Astrocyte of the hippocampus (primary cell): ENCODE measurements at places on chromosomes 16 and 17.

- DNase-seq, result no peak
Measured at GRCh38 chr16:79821911-79822310, 221.4 kb upstream of the MAF start.

DNA sequence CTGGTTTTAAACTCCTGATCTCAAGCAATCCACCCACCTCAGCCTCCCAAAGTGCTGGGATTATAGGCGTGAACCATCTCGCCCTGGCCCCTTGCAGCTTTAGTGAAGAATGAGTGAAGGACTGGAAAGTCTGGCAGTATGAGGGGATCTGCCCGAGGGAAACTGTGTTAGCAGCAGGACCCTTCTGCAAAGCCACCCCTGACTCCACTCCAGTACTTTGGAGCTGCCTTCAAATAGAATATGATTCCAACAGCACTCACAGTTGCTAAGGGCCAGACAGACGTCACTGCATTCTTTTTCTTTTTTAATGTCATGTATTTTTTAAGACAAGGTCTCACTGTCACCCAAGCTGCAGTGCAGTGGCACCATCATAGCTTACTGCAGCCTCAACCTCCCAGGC lies 52.3 kb downstream of the KPNA2 start:
- DNase-seq, result no peak

DNA sequence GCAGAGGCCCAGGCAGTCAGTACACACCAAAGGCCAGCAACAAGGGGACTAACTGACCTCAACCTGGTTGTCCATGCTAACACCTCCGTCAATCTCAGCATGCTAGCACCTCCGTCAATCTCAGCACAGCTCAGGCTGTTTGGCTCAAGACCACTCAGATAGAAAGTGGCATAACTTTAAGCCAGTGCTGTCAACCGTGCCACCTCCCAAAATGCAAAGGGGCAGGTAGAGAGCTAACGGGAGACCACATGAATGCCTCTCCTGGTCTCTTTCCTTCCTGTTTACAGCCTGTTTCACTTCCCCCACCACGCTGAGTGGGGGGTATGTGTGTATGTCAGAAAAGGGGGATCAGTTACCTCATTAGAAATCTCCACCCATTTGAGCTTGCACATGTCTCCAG lies 3.3 kb downstream of the UBTF start:
- no peak for DNase-seq

DNA sequence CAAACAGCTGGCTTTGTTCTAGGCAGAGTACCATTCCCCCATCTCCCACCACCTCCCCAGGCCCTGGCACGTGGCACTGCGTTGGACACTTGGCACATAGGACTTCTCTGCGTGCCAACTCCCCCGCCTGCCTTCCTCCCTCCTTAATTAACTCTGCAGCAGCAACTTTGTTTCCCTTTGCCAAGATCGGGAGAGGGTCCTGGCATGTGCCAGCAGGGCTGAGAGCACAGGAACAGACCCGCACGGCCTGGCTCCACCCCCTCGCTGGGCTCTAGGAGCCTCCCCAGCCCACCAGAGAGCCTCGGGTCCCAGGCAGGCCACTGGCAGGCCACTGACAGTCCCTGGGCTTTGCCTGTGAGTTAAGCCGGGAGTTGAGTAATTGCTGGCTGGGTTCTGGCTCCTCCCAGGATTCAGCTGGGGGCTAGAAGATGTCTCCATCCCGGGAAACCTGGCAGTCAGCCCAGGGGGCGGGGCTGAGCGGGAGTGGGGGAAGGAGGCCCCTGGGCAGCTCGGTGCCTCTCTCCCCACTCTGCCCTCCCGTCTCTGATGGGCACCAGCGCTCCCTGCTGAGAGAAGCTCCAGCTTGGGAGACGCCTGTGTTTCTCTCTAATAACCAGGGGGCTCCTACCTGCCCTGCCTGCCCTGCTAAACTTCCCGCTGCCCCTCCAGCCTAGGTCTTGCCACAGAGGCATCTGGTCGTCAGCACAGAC lies 224.0 kb upstream of the TNRC6C start:
- peak; percentile 70 for DNase-seq

GRCh38 chr16:83952940-83953795 lies at the start of gene OSGIN1:
Gene OSGIN1 (plus strand): TSS chr16:83953240. CDS start chr16:83957672, 4,432 bp downstream.
- DNase-seq, result peak; percentile 96

- DNase-seq, result no peak
Measured at GRCh38 chr17:37065486-37066321, 117.0 kb downstream of the AATF start.

- DNase-seq, result peak; percentile 63
Measured at GRCh38 chr16:15777533-15778203, 79.2 kb downstream of the MYH11 start.

GRCh38 chr16:2512735-2513404 lies 882 bp upstream of the ATP6V0C start:
- no peak for DNase-seq

- DNase-seq, result no peak
Measured at GRCh38 chr16:71570144-71570543, 6.7 kb downstream of the TAT start.

DNA sequence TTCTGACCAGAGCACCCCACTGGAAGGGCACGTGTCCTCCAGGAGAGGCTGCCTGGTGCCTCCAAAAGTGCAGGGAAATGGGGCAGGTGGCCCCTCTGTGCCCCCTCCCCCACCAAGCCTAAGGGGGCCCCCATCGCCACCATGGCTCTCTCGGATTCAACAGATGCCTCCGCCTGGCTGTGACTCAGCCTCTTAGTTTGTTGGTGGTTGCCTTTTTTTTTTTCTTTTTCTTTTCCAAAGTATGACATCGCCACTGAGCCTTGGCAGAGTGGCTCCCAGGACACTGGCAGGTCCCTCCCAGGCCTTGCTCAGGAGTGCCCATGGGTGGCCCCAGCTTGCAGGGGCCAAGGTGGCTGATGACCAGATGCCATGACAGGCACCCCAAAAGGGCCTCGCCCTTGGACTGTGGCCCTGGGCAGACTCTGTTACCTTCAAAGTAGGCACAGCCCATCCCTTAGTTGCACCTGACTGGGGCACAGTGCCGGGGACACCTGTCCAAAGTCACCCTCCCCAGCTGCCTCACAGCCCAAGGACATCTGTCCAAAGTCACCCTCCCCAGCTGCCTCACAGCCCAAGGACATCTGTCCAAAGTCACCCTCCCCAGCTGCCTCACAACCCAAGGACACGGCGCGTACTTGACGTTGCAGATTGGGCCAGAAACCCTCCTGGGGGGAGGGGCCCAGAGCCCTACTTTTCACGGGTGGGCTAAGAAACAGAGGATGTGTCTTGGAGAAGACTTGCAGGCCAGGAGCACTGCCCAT lies 29.6 kb downstream of the NPTX1 start:
- DNase-seq, result peak; percentile 17

GRCh38 chr16:51337662-51338061 lies 186.6 kb upstream of the SALL1 start:
- no peak for DNase-seq

GRCh38 chr16:1794908-1795666 lies 1.6 kb upstream of the IGFALS start:
- no peak for DNase-seq

GRCh38 chr17:61846761-61847375 lies 16.5 kb downstream of the BRIP1 start:
- no peak for DNase-seq

DNA sequence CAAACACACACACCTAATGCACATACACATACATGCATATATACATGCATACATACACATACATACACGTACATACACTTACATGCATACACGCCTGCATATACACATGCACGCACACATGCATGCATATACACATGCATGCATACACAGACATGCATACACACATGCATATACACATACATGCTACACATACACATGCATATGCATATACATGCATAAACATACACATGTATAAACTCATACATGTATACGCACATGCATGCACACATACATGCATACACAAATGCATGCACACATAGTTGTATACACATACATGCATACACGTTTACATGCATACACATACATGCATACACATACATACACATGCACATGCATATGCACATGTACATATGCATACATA lies 23.6 kb upstream of the RMI2 start:
- no peak for DNase-seq

DNA sequence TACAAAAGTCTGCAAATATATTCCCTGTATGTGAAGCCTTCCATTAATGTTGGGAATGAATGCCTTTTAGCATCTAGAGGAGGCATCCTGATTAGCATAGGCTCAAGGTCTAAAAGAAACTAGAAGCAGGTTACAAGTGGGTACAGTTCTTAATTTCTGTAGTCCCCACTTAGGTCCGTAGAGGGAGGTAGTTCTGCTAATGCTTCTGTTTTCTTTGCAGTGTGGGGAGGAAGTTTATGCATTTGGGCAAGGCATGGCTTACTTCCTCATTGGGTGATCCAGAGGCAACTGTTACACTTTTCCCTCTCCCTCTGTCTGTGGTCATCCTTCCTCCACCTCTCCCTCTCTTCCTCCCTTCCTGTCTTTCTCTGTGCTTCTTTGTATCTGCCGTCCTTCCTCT lies 108.4 kb upstream of the ZKSCAN2 start:
- DNase-seq, result no peak

GRCh38 chr17:4934173-4934979 lies 2.3 kb downstream of the GP1BA start:
- DNase-seq, result peak; percentile 78

- DNase-seq, result peak; percentile 51
Measured at GRCh38 chr17:43416998-43417890, 18.5 kb downstream of the ARL4D start.

DNA sequence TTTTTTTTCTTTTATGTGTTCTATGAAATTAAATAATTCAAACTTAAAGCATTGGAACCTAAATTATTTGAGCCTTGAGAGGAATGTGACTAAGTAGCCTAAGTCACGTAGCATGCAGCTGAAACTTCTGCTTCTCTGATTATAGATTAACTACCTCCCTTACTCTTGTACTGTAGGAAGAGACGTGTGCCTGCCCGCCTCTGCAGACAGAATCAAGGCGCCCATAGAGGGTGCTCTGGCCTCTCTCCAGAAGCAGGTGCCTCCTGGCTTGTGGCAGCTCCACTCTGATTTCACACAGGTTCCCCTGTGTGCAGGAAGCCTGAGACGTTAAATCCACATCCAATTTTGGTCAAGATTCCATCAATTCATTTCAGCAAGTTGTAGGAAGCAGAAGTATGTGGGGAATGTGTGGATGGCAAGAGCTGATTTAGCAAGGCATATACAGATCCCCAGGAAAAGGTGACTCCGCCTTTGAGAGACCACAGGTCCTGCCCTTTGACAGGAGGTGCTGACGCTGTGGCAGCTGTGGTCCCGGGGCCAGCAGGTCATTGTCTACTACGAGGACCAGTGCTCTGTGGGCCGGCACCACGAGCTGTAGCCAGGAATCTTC lies 1418.8 kb downstream of the CDH11 start:
- no peak for DNase-seq

- no peak for DNase-seq
Measured at GRCh38 chr16:54816471-54816870, 114.2 kb upstream of the IRX5 start.

DNA sequence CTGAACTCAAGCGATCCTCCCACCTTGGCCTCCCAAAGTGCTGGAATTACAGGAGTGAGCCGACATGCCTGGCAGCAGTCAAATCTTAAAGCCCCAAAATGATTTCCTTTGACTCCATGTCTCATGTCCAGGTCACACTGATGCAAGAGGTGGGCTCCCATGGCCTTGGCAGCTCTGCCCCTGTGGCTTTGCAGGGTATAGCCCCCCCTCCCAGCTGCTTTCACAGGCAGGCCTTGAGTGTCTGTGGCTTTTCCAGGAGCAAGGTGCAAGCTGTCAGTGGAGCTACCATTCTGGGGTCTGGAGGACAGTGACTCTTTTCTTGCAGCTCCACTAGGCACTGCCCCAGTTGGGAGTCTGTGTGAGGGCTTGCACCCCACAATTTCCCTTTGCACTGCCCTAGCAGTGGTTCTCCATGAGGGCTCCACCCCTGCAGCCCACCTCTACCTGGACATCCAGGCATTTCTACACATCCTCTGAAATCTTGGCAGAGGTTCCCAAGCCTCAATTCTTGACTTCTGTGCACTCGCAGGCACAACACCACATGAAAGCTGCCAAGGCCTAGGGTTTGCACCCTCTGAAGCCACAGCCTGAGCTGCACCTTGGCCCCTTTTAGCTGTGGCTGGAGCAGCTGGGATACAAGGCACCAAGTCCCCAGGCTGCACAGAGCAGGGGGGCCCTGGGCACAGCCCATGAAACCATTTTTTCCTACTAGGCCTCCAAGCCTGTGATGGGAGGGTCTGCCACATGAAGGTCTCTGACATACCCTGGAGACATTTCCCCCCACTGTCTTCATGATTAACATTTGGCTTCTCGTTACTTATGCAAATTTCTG lies 79.3 kb upstream of the ARL4D start:
- DNase-seq, result no peak
